Esophagus squamous epithelium (tissue), 5 donors: ENCODE measurements at places on chromosomes 4 and X. TPM values are rescaled to one million over a fixed set of nuclear protein-coding genes. Genes with fewer than 3 reads are reported as not detected.

DNA sequence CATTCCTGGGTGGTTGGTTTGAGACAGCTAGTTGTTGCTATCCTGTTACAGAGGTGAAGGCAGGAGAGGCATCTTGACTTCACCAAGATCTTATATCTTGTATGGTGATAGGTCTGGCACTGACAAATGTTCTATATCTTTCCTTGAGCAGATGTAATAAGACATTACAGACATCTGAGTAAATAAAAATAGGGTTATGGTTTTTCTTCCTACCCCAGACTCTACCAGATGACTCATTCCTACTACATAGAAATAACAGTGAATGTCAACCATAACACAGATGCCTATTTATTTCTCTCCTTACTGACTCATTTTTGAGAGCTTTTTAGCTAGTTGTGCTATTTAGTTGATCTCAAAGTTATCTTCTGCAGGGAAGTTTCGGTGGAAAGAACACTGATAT, 21.9 kb downstream of the HNRNPH2 start:
- DNase-seq = no peak
- H3K27me3 ChIP-seq = no peaks in the 10 kb centered on the region
- no peak overlapping the region for H3K4me3 ChIP-seq
- no peak overlapping the region for H3K27ac ChIP-seq
- no peaks in the 10 kb centered on the region for H3K36me3 ChIP-seq
- no peaks in the 10 kb centered on the region for H3K4me1 ChIP-seq

- H3K4me3 ChIP-seq = no peak overlapping the region
- H3K36me3 ChIP-seq = no peaks in the 10 kb centered on the region
- H3K27ac ChIP-seq = no peak overlapping the region
- H3K27me3 ChIP-seq = no peaks in the 10 kb centered on the region
- H3K4me1 ChIP-seq = no peaks in the 10 kb centered on the region
Observed at GRCh38 chrX:69303231-69303630, 138.0 kb upstream of the PJA1 start.

NPNT gene
- total RNA-seq = 16.0 TPM

GRCh38 chr4:184833046-184833838, 7.5 kb upstream of the ACSL1 start:
- no peaks in the 10 kb centered on the region for H3K27me3 ChIP-seq
- H3K4me3 ChIP-seq = no peak overlapping the region
- H3K4me1 ChIP-seq = no peaks in the 10 kb centered on the region
- H3K27ac ChIP-seq = no peak overlapping the region

LINC00632 gene
- total RNA-seq = 0.83 TPM

- H3K27ac ChIP-seq = no peak overlapping the region
- DNase-seq = no peak
- H3K36me3 ChIP-seq = no peaks in the 10 kb centered on the region
- no peak overlapping the region for H3K4me3 ChIP-seq
- peaks cover 21% of the 10 kb centered on the region for H3K4me1 ChIP-seq
Observed at GRCh38 chr4:101292214-101292613, 55.1 kb downstream of the PPP3CA start.

NSG1 gene
- 21.2 TPM for total RNA-seq

DNA sequence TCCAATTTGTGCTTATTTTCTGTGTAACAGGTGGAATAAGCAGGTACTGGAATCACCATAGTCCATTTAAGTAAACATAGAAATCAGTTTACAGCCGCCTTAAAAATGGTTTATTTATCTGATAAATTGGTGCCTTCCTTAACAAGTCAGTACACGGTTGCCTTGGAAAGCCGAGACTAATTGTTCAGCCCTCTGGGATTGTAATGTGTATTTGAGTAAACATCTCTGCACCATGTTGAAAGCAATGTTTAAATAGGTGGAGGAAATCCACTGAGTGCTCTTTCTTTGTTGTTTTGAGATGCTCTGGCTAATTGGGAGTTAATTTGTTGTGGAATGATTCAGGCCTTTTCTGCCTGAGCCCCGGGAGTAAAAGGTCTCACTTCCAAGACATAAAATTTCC, 45.7 kb upstream of the ADRA2C start:
- no peak overlapping the region for H3K4me3 ChIP-seq
- H3K36me3 ChIP-seq = no peaks in the 10 kb centered on the region
- H3K27ac ChIP-seq = no peak overlapping the region
- H3K27me3 ChIP-seq = no peaks in the 10 kb centered on the region
- H3K4me1 ChIP-seq = peaks cover 6% of the 10 kb centered on the region

DNA sequence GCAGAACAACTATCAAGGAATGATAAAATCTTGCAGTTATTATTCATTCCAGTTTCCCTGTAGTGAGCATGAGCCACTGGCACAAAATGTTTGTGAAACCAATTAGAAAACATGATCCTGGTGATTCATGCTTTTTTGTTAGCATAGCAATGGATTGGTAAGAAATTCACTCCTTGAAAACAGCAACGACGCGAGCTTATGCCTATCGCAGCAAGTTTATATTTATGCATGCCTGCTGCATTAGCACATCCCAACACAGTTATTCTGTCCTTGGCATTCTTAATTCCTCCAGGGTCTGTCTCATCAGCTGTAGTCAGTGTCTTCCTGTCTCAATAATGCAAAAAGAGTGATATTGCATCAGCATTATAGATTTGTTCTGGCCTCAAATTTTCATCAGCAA, 975.9 kb downstream of the STIM2 start:
- no peaks in the 10 kb centered on the region for H3K36me3 ChIP-seq
- no peak overlapping the region for H3K27ac ChIP-seq
- no peaks in the 10 kb centered on the region for H3K4me1 ChIP-seq
- no peak overlapping the region for H3K4me3 ChIP-seq
- no peak for DNase-seq

GRCh38 chrX:35819241-35819640, 21.1 kb downstream of the MAGEB16 start:
- no peaks in the 10 kb centered on the region for H3K27me3 ChIP-seq
- H3K36me3 ChIP-seq = no peaks in the 10 kb centered on the region
- H3K27ac ChIP-seq = no peak overlapping the region
- DNase-seq = no peak
- no peak overlapping the region for H3K4me3 ChIP-seq

DNA sequence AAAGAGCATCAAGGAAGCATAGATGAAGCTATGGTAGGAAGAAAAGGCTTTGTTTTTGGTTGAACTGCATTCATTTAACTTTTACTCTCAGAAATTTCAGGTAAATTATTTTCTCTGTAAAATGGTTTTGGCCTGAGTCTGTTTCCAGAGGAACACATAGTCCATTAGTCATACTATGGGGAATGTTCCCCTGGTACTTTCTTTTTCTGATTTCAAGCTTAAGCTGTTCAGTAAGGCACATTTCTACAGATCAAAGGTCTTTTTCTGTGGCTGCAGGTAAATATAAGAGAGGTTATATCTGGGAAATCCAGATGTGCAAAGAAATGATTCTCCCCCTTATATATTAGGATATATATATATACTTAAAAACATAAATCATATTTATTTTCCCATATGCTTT, 1744.4 kb upstream of the ADGRL3 start:
- no peaks in the 10 kb centered on the region for H3K27me3 ChIP-seq
- no peak overlapping the region for H3K4me3 ChIP-seq
- no peak overlapping the region for H3K27ac ChIP-seq
- no peak for DNase-seq

- no peak for DNase-seq
- H3K27ac ChIP-seq = no peak overlapping the region
- no peak overlapping the region for H3K4me3 ChIP-seq
- H3K4me1 ChIP-seq = no peaks in the 10 kb centered on the region
Observed at GRCh38 chrX:139905743-139906142, 27.1 kb downstream of the ATP11C start.

DNA sequence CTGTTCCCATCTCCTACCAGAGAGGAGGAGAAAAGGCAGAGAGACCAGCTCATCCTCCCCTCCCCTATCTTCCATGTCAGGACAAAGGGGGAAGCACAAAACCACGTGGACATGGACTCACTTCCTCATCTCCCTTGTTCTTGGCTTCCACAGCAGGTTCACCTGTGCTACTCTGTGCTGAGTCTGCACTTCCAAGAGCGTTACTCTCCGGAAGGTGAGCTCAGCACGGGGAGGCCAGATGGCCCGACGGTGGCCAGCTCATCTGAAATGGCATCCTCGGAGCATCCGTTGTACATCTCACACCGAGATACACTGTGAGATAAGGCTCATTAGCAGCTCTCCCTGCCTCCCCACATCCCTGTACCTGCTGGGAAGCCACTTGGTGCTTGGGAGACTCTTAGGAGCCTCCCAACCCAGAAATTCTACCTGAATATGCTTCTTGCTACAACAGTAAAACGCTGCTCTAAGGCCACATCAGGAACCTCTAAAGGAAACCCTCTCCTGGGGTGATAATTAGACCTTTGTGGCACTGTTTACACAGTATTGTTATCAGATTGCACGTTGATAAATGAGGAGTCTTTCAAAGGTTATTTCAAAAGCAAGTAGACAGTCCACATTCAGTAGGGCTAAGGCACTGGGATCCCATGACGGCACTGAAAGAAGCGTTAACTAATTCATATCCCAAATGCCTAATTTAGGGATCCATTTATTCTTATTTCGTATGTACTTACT, 19.4 kb downstream of the LGI2 start:
- H3K27me3 ChIP-seq = no peaks in the 10 kb centered on the region
- H3K4me3 ChIP-seq = no peak overlapping the region
- no peaks in the 10 kb centered on the region for H3K36me3 ChIP-seq
- H3K4me1 ChIP-seq = no peaks in the 10 kb centered on the region

- H3K4me1 ChIP-seq = no peaks in the 10 kb centered on the region
- no peak overlapping the region for H3K4me3 ChIP-seq
- no peaks in the 10 kb centered on the region for H3K36me3 ChIP-seq
- H3K27me3 ChIP-seq = no peaks in the 10 kb centered on the region
Observed at GRCh38 chr4:186020106-186020792, 48.7 kb upstream of the TLR3 start.

DNA sequence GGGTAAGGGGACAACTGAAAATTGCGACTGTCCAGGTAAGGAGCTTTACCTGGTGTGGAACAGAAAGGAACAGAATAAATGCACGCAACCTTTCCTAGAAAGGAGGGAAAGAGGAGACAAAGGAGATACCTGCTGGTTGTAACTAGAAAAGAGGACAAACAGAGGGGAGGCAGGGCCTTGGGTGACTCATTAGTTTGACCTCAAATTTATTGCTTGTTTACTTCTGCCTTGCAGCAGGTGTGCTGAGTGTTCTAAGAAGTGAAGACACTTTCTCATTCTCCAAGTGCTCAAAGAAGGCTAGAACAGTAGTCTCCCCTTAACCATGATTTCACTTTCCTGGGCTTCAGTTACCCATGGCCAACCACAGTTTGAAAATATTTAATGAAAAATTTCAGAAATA, 123.1 kb upstream of the BOD1L1 start:
- no peak overlapping the region for H3K27ac ChIP-seq
- DNase-seq = no peak
- no peak overlapping the region for H3K4me3 ChIP-seq
